ENCODE measurements at places on chromosomes 2 and 18.

DNA sequence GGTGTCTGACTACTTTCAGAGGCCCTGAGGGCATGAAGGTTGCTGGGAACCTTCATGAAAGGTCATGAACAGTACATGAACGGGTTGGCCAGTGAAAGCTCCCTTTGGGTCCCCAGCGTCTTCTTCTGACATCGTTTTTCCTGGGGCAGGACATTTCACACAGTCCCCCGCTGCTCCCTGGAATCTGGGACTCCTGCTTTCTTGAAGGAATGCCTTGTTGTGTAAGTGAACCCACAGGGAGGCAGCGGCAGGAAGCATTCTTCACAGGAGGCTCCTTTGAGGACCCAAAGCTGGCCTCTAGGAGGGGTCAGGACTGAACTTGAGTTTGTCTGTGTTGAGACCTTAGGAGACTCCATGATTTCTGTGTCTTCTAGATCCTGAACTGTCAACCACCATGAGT lies 144.3 kb downstream of the KCNE4 start:
- no peak for DNase-seq

DNA sequence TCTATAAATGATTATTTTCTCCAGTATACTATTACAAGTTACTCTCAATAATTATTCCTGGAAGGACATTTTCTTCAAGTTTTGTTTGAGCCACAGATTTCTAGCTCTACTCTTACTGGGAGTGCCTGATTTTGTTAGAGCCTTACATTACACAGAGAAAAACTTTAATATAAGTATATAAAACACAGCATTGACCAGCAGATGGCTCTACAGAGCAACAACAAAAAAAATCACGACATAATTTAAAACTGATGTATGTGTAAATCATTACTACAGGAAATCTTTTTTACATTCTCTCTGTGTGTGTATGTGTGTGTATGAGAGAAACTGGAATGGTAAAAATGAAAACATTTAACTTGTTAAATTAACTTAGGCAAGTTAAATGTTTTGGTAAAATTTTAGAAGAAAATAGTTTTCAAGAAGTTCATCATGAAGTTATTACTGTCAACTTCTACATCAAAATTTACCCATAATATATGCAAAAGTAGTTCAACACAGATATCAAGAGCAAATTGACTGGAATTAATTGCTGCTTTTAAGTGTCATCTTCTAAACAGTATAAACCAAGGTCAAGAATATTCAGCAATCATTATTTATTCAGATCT lies 103.3 kb downstream of the MDH1 start:
- DNase-seq: no peak

DNA sequence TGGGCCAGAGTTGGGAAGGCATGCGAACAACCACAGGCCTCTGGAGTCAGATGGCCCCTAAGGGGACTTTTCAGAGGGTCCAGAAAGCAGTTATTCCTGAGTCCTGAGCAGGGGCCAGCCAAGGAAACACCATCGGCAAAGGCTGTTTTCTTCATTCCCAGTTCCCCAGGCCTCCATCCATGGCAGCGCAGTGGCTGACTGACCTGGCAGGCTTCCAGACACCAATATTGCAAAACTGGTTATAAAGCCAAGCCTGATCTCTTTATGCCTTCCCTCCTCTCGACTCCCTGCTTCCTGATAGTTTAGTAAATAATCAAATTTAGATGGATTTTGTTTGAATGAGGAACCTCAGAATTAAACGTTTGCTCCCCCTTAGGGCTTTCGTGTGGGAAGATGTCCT lies 133.4 kb upstream of the ITGA6 start:
- DNase-seq: no peak

DNA sequence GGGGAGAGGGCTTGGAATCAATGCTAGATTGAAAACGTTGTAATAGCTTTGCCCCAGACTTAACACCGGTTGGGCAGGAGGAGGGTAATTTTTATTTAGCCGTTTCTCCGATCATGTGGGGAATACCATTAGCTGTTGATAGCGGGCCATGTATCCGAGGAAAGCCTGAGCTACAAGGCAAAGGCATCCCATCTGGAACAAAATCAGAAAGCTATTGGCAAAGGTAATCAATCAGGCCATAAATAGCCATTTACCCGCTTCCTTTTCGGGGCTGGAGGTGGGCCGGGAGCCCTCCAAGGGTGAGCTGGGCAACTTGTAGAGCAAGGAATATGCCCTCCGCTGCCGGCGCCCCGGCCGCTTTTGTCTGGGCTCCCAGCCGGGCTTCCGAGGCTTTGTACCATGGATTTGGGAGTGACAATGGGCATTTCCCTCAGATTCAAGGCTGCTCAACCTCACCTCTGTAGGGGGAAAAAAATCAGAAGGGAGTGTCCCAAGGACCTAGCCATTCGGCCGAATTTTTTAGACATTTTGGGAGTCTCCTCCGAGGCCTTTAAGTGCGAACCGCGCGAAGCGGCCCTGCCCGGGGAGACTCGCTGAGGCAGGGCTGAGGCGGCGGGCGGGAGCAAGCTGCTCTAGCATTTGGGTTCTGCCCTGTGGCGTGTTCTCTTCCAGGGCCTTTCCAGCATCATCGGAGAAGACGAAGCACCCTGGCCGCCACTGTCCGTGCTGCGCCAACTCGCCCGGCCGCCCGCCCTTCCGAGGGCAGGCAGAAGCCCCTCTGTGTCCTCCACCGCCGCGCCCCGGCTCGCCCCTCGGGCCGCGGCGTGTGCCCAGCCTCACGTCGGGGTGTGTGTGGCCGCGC lies 1.1 kb upstream of the HOXD9 start:
- DNase-seq: no peak

Data from central memory CD8-positive, alpha-beta T cell (primary cell).